HEK293T (cell line): ENCODE measurements at places on chromosomes 5 and 9.
A peak's percentile ranks its signal among the peaks of the same experiment; 100 is the strongest.

DNA sequence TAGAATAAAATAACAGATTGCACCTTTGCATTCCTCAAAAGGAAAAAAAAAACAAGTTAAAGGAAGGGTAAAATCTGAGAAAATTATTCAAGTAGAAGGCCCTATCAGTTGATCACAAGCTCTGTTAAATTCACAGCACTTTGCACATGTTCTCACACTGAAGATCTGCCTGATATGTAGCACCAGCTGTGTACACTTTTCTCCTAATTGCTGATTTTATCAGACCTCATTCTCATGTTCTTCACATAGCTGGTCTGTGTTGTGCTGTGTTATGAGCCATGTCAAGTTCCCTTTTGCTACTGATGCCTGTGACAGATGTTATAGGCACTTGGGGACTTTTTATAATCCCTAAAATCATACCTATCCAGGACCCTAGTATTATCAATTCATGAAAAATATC lies 390.4 kb upstream of the PRR16 start:
- no peak for DNase-seq

GRCh38 chr5:16665601-16666000 lies 48.8 kb upstream of the RETREG1 start:
- DNase-seq = no peak

GRCh38 chr9:20749496-20750198 lies 65.6 kb downstream of the FOCAD start:
- DNase-seq = no peak

GRCh38 chr9:136207616-136208015 lies 2.7 kb upstream of the LHX3 start:
- DNase-seq = no peak

DNA sequence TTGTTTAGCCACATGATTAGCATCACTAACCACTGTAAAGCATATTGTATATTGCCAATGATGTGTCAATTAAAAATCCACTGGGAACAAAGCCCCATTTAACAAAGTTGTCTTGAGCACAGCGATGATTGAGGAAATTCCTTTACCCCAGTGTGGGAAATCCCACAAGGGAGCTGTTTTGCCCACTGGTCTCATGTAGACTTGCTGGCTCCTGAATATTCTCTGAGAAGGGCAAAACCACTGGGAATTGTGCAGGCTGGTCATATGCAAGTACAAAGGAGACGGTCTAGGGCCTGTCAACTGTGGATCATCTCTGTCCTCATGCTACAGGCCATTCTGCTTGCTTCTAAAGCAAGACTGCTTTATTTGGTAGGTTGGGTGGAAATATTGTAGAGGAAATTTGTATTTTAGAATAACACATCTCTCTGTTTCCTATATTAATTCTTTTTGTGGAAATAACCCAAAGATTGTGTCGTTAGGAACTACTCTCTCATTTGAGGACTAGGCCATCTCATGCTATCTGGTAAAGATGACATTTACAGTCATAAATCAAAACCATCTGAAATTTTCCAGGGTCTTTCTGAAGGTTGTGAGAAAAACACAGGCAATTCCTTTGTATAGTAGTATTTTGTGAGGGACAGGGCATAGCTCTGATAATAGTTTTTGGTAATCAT lies 60.2 kb downstream of the PARP8 start:
- DNase-seq = no peak

DNA sequence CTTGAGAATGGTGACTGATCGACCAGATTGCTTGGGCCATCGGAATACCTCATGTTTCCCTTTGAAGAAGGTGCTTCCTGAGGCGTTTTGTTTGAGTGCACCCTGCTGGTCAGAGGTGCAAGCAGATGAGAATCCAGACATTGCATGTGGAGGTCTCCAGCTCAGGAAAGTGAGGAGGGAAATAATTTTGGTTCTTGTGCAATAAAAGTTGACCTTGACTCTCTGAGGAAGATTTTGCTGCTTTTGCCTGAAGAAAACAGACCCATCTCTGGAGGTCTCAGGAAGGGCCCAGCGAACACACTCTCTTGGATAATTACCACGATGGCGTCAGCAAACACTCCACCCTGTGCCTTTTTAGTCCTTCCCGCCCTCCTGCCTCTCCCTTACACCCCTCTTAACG lies 69.7 kb downstream of the GRAMD2B start:
- no peak for DNase-seq

- DNase-seq = no peak
These were observed 349.8 kb downstream of the ENC1 start for GRCh38 chr5:74290634-74291241.

- no peak for DNase-seq
These were observed 89.8 kb downstream of the NTRK2 start for GRCh38 chr9:84759300-84759750.

GRCh38 chr5:113330533-113331208 lies 104.1 kb downstream of the TSSK1B start:
- DNase-seq = peak; percentile 57

GRCh38 chr9:91994422-91994821 lies 44.4 kb upstream of the ROR2 start:
- DNase-seq = no peak

DNA sequence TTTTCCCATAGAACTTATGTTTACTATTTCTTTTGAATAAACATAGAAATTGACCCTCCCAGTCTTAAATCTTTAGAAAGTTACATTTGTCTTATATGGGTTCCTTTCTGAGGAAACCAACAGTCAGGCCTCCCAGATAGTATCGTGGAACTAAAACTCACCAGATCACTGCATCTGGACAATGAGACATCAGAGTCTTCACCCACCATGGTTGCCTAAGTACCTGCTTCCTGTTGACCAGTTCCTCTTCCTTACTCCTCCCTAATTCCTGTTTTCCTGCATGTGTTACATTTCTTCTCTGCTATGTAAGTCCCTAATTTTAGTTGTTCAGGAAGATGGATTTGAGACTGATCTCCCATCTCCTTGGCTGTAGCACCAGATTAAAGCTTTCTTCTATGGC lies 462.2 kb downstream of the DIRAS2 start:
- DNase-seq = no peak

DNA sequence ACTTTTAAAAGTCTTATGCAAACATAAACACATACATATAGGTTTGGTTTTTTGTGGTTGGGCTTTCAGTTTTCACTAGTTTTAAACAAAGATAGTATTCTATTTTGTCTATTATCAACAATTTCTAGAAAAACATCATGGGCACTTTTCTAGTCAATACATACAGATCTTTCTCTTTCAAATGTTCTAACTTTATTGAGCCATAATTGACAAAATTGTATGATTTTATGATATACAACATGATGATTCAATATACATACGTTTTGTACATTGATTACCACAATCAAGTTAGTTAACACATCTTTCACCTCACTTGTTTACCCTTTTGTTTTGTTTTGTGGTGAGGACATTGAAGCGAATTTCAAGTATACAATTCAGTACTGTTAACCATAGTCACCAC lies 265.9 kb downstream of the MCTP1 start:
- DNase-seq = no peak

DNA sequence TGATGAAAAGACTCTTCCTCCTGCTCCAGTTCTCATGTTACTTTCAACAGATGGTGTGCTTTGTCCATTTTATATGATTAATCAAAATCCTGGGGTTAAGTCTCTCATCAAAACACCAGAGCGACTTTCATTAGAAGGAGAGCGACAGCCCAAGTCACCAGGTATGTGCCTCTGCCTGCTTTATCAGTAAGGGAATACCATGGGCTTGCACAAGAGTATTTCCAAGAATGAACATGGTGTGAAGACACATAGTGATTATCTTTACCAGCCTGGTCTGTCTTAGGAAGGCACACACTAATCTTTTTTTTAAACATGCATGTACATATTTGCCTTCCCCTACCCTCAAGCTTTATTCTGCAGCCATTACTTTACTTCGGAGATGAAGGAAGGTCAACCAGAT lies 15.2 kb downstream of the NUP214 start:
- DNase-seq = no peak

DNA sequence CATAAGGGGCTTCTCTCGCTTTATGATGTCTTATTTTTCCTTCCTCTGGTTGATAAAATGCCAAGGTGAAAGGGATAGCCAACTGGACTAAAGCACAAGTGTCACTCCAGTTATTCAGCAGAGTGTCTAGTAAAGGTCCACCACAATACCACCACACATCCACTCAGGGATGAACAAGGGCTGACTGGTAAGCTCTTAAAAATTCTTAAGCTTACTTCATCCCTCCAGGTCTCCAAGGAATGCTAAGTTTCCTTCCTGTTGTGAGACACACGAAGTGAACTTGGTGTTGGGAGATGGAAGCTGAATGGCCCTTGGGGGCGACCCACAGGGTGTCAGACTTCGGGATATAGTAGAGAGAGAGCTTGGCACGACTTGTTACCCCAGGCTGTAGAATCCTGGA lies 3.2 kb upstream of the HMGCS1 start:
- no peak for DNase-seq

DNA sequence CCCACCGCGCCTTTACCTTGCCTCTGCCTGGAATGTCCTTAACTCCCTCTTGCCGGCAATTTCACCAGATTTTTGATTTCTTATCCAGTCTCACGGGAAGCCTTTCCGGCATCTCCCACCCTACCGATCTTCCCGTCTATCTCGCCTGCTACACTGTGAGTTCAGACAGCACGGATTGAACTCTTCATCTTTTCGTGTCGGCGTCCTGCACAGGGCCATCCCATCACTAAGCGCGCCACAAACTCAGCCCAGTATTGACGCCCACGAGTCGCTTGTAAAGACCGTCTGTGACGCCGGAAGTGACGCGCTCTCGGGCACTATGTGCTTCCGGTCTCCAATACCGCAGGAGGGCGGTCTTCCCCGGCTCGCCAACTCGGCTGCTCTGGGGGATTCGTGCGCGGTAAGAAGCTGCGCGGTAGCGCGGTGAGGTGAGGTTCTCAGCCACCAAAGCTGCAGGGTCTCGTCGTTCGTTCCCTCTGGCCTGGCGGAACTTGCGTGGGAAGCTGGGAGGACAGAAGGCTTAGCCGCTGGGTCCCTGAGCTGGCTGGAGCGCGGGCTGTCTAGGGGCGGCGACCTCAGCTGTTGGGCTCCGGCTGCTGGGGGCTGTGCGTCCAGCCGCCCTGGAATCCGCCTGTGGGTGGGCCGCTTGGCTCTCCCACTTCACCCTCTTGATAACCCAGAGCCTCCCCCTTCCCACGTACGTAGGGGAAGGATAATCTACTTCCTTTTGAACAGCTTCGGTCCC lies at the start of gene ZCCHC9:
Gene ZCCHC9, plus strand, starts transcription at position 317 of the 745 bp plus-strand sequence. CDS start 3,171 bp downstream, outside the sequence.
- DNase-seq = peak; percentile 89

- DNase-seq = no peak
These were observed 95.1 kb downstream of the FBXL7 start for GRCh38 chr5:15594977-15595568.

DNA sequence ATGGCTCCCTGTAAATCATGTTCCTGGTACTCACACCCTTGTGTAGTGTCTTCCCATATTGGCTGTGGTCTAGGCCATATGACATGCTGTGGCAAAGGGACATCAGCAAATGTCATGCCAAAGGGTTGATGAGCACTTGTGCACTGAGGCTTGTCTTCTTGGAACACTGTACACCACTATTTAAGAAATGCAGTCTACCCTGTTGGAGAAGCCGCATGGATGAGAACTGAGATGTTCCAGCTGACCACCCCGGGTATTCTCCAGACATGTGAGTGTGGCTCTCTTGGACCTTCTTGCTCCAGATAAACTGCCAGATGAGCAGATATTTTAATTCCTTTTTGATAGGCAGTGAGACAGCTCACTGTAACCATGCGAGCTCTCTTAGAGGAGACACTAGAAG lies 20.5 kb upstream of the NPR3 start:
- no peak for DNase-seq

DNA sequence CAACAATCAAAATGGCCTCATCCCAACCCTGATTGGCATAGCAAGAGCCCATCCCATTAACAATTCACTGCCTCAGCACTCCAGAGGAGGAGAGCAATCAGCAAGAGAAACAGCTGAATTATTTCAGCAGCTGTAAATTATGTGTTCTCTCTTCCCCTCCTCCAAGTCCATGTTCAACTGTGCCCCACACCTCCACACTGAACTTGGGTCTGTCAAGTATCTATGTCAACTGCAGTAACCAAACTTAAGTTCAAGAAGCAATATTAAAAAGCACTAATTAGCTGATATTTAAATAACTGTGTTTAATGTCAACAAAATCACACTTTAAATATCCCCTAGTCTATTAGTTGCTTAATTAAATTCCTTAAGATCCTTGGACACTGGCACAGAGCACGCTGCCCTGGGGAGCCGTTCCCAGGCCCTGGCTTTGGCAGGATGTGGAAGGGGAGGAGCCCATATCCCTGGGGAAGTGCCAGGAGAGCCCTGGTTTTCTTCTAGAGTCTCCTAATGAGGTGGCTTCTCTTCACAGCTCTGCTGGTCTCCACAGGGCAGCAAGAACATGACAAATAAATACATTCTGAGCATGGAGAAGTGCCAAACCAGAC lies 50.6 kb downstream of the SIL1 start:
- DNase-seq = no peak

GRCh38 chr9:116944714-116945534 lies 257.8 kb downstream of the TRIM32 start:
- DNase-seq = no peak

DNA sequence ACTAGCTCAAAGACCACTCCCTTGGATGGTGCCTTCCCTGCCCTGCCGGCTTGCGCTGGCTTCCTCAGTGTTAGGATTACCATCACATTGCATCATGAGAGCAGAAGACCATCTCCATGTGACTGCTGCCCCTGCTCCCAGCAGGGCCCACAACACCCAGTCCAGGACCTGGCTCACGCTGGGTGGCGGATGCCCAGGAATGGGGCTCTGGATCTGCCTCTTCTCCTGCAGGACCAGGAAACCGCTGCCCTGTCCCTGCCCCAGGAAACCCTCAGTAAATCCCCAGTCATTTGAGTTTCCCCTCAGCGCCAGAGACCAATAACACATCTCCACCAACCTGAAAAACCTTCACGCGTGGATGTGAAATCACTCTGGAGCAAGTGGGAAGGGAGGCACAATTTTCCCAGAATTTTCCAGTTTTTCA lies 3.3 kb upstream of the RNF44 start:
- DNase-seq = no peak

- DNase-seq = no peak
These were observed 2.1 kb downstream of the ZNF608 start for GRCh38 chr5:124744170-124744971.

GRCh38 chr5:173242675-173243121 lies 7.7 kb upstream of the NKX2-5 start:
- DNase-seq = no peak

DNA sequence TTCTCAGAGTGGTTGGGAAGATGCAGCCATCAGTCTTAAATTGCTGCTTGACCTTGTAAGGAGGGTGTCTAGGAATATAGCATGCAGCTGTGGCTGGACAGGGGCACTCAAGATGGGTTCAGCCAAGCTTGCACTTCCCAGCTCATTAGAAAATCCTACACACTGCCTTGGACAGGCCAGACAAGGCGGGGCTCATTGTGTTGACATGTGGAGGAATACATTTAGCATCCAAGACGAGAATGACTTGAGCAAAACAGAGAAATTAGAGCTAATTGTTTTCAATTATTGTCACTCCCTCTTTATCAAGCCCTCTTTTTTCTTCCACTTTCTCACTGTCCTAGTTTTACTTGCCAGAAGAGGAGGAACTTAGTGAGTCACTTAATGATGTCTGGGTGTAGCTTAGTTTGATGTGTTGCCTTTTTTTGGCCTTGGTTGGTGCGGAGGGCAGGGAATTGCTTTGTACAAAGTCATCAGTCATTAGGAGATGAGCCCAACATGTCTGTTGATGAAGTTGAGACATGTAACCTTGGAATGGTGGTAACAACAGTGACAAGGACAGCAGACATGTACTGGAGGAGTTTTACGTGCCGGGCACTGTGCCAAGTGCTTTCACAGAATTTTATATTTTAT lies 1219.3 kb upstream of the WWC1 start:
- no peak for DNase-seq

GRCh38 chr9:13100914-13101572 lies 178.4 kb downstream of the MPDZ start:
- no peak for DNase-seq
